ENCODE measurements at places on chromosomes 16 and 17.

GRCh38 chr17:6592173-6592572 is 35.8 kb upstream of the PITPNM3 start:
- DNase-seq: no peak

DNA sequence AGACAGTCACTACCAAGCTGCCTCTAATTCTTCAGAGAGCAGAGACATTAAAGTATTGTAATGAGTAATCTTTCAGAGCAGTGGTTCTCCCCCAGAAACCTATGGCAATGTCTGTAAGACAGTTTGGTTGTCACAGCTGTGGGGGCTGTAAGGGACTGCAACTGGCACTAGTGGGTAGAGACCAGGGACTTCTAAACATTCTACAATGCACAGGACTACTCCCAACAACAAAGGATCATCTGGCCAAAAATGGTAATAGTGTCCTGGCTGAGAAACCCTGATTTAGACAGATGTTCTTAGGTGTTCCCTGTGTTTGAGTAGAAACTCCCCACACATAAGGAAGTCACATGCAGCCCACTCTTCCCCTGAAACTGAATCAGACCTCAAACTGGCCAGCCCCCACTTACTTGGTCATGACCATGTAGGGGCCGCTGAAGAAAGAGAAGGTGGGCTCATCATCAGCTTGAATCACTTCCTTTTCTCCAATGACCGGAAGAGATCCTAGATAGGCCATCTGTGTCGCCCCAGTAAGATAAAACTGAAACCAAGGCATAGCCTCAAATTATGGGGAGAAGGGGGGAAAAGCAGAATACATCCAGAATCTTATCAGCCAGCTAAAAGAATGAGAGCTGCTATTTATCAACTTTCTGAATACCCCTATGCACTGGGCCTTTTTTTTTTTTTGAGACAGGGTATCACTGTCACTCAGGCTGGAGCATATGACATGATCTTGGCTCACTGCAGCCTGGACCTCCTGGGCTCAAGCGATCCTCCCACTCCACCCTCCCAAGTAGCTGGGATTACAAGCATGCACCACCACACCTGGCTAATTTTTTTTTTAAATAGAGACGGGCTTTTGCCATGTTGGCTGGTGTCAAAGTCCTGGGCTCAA is 75.8 kb downstream of the TEX14 start:
- DNase-seq: no peak

DNA sequence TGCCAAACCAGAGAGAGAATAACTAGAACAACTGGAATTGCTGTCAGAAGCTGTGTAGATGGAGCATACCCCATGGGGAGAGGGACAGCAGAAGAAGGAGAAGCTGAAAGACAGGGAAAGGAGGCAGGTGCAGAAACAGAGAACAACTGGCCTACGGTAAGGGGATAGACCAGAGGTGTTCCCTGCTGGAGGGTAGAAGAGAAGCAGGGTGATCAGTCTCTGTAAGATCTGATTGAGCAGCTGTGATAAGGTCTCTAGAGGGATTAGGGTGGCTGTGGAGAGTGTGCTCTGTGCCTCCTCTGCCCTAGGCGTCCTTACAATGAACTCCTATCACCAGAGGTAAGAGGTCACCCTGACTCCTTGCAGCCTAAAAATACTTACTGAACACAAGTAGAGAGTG is 30.4 kb upstream of the HS3ST3B1 start:
- DNase-seq: no peak

DNA sequence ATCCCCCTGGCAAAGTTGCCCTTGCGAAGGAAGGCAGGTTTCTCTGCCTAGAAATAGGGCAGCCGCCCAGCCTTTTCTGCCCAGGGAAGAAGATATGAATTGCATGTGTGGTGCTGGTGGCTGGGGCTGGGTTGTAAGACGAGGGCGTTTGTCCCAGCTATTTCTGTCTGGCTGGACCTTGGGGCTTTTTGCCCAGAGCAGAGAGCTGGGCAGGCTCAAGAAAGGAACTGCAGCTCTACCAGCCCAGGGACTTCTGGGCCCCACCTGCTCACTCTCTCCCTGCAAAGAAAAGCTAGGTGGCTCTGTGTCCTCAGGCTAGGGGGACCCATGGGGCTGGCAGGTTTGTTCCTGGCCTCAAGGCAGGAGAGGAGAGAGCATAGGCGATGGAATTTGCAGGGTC is 586 bp downstream of the CACNG1 start:
- DNase-seq: no peak

DNA sequence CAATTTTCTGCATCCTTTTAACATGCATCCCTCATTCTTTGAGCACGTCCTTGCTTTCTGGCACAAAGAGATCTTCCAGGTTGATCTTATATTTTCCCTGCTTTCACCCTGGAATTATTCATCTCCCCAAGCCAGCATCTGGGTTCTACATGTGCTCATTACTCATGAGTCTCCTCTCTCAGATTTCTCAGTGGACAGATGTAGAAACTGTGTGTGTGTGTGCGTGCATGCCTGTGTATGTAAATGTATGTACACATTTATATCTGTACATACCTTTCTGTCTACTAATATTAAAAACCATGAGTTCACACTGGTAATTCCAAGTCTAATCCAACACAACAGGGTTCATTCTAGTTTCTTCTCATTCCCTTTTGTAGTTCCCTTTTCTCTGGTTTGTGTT is 41.9 kb upstream of the NSRP1 start:
- no peak for DNase-seq

Data from HS-27A (cell line).